T-helper 1 cell (primary cell): ENCODE measurements at places on chromosomes 13 and 19.

- DNase-seq: no peak
These were observed 27.5 kb upstream of the ANKRD10 start for GRCh38 chr13:110942248-110942981.

DNA sequence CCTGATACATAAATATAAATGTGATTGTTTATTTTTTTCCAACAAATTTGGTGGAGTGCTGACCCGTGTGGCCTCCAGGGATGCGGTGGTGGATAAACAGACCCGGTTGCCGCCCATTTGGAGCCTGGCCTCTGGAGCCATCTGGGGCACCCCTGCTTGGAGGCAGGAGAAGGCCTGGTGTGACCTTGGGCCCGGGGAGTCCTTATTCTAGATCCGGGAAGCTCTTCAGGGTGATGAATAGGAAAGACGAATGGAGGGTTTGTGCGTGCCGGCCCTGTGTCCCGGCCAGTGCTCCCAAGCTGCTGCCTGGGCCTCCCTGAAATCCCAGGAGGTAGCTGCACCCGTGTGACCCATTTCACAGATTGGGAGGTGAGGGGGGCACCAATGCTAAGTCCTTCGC, 11.5 kb downstream of the PAK4 start:
- DNase-seq: no peak

- DNase-seq: no peak
These were observed 117.3 kb downstream of the RAB20 start for GRCh38 chr13:110444226-110444653.

- no peak for DNase-seq
These were observed 9.9 kb upstream of the ACP7 start for GRCh38 chr19:39074205-39074692.
